ENCODE measurements at places on chromosomes 12 and 14.

DNA sequence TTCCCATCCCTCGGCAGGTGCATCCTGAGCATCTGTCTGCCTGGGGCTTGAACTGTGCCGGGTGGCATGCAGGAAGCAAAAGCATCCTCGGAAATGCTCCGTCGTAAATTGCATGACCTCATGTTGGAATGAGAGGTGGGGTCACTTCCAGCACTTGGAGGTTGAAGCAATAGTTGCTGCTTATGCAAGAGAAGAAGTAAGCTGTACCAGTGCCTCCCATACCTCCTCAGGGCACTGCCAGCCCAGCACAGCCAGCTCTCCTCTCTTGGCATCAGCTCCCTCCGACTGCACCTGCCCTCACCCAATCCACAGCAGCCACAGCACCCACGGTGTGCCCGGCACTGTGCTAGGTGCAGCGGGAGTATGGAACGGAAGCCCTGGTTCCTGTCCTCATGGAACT, 11.5 kb downstream of the TEAD4 start:
- no peak for DNase-seq

GRCh38 chr12:100450735-100451134, 22.9 kb upstream of the NR1H4 start:
- DNase-seq: no peak

GRCh38 chr14:100271247-100271939, 32.4 kb downstream of the YY1 start:
- peak; percentile 14 for DNase-seq

- no peak for DNase-seq
Measured at GRCh38 chr14:96268431-96269358, 12.7 kb downstream of the BDKRB1 start.

DNA sequence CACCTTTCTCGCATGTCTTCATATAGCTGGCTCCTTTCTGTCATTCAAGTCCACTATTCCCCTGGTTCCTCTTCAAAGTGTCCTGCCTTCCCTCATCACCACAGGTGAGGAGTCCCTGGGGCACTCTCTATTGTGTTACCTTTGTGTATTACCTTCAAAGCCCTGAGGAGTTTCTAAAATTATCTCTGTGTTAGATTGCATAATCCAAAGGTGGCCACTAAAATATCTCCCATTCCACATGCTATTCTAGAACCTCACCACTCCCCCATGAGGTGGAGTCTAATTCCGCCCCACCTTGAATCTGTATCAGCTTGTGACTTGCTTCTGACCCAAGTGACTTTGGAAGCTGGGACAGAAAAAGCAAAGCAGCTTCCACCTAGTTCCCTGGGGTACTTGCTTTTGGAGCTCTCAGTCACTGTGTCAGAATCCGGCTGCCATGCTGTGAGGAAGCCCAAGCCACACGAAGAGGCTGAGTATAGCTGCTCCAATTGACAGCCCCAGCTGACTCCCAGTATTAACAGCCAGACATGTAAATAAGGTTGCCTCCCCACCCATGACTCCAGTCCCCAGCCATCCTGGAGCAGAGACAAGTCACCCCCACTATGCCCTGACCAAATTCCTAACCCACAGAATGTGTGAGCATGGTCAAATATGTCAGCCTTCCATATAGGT, 6.8 kb downstream of the HRK start:
- no peak for DNase-seq

DNA sequence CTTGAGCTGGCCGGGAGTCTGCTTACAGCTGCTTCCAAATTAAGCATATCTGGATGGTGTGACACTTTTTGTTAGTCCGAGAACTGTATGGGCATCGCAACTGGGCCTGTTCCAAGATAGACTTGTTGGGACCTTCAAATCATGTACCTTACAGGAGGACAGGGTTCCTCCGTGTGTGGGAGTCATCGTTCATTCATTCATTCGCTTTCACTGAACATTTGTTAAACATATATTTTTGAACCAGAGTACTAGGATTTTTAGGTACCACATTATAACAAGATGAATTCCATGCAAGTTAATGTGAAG, 387 bp upstream of the IPO8 start:
- no peak for DNase-seq

GRCh38 chr12:10170216-10170615, 1.7 kb downstream of the OLR1 start:
- no peak for DNase-seq

DNA sequence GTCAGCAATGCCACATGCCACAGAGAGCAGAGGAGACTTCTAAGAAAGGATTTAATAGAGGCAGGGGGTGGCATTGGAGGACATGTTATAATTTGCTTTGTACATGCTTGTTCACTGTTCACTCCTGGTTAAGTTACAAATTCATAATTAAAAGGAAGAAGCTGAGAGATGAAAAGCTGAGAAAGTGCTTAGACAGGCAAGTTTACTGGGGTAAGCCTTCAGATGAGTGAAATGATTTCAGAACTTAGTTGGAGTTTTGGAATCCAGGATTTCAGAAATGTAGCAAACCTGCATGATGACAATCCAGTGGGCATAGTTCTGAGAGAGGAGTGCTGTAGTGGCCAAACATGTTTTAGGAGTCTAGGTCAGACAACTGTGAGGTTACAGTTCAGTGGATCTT, 67.3 kb upstream of the FBXO33 start:
- DNase-seq: no peak

DNA sequence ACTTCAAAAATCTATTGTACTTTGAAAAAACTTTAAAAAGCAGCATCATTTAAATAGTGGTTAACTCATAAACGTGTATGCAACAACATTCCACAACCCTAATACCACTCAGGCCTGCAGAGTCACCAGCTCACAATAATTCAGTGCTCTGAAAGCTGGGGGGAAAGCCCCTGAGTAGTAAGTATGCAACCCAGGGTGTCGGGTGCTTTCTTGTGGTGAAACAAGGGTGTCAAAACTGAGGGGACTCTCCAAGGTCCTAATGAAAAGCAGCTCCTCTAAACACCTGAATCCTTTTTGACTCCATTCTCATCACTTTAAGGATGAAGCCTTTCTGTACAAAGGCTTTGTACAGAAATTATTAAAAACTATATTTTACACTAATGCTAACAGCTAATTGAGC, 33.7 kb downstream of the FGFR1OP2 start:
- no peak for DNase-seq

DNA sequence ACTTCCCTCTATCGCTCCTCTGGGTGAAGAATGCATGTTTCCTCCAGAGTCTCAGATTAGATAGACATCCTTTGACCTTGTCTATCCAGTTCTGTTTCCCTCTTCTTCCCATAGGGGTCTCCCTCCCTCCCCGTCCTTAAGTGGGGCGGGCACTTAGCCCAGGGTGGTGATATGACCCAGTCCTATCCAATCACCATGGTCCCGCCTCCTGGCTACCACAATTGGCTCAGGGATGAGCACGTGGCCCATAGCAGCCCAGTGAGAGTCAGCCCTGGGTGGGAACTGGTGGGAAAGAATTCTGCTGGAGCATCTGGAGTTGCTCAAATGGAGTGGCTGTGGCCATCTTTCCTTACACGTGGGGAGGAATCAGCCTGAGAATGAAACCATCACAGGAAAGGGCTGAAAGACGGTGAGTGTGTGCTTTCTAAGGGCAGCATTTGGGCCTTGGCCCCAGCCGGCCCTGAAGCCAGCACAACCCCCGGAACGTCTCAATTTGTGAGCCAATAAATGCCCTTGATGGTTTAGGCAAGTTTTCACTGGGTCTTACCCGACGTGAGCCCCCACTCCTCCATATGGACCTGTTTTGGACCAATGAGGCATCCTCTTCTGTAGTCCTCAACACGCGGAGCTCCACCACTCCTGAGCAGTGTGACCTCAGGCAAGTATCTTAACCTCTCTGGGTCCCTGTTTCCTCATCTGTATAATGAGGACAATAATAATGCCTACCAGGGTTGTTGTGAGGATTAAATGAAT, 14.4 kb upstream of the MLXIP start:
- DNase-seq: peak; percentile 75

DNA sequence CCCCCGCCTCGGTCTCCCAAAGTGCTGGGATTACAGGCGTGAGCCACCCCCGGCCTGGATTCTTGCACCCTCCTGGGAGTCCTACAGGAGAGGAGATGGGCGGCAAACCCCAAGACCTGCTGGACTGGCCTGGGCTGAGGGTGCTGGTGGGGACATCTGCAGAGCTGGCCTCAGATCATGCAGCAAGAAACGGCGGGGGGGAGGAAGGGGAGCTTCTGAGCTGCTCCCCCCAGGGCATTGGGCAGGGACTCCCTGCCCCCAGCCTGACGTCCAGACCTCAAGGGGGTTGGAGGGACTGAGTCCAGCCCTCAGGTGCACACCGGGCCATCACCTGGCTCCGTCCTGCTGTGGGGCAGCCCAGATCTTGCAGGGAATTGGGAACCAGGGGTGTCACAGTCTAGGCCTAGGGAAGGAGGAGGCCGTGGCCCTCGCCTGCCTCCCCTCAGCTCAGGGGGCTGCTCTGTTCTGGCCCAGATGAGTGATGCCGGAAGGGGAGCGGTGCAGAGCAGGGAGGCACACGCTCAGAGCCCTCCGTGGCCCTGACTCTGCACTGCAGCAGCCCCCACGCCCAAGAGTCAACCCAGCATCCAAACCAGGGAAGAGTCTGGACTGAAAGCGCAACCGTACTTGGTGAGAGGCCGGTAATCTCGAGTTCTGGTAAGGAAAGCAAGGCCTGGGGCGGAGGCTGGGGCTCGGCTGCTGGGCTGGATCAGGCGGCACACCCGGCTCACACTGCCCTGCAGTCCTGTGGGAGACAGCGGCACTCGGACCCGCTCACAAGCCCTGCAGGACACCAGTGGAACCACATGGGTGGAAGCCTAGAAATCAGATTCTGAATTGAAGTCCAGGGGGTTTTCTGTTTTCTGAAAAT, 8.9 kb upstream of the AMN start:
- DNase-seq: no peak

DNA sequence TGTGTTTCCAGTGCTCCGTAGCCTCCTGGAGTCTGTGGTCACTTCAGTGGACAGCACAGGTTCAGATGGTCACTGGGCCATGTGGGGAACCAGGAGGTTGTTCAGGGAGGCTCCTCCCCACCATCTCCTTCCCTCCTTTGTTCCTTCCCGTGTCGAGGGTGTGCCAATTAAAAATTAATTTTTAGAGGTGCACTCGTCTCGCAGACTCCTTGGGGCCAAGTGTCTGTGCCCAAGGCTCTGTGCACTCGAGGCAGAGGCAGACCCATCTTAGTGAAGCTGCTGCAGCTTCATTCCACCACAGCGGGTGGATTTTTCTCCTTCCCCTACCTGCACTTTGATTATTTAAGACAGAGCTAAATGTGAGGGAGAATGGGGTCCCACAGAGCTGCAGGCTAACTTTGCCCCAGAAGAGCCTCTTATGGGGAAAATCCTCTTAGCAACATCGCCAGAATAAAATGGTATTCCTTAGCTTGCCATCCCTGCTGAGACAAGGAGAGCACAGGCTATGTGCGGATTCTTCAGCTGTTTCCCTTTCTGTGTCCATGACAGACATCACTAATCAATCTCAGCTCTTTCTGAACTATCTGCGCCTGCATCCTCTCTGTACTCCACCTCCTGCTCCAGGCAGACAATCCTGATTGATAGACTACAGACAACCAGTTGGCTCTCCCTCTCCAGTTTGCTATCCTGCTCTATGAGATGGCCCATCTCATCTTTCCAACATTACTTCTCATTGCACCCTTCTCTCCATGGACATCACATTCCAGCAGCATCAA, 159.5 kb downstream of the VRK1 start:
- DNase-seq: no peak
